Activated naive CD4-positive, alpha-beta T cell treated with anti-CD3 and anti-CD28 coated beads, Interleukin-2, amount 50 U/mL, for 72 hours (primary cell): ENCODE measurements at places on chromosomes 4 and X.

GRCh38 chr4:157320092-157320491 lies 99.6 kb downstream of the GRIA2 start:
- no peak for DNase-seq

GRCh38 chr4:78766026-78766425 lies 10.1 kb upstream of the BMP2K start:
- no peak for DNase-seq

DNA sequence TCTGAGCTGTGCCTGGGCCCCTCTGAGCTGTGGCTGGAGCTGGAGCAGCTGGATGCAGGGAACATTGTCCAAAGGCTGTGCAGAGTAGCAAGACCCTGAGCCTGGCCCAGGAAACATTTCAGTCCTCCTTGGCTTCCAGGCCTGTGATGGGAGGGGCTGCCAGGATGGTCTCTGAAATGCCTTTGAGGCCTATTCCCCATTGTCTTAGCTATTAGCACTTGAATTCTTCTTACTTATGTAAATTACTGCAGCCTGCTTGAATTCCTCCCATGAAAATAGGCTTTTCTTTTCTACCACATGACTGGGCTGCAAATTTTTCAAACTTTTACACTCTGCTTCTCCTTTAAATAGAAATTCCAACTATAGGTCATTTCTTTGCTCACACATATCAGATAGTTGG lies 349.8 kb upstream of the KLHL4 start:
- no peak for DNase-seq

DNA sequence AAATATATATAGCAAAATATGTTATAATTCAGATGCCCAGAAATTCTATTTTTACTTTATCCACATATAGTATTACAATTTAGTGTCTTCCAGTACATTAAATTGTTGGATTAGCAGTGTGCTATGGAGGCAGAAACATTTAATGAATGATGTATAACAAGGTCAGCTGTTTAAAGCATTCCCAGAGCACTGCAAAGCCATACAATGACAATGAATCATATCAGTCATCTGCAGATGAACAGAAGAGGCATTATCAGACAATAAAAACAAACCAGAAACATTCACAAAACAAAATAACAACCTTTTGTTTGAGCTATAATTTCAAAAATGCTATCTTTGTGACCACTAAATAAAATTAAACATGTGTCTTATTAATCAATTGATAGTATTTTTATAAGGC lies 524.2 kb downstream of the FAT4 start:
- no peak for DNase-seq

GRCh38 chrX:111182997-111183396 lies 87.0 kb downstream of the PAK3 start:
- DNase-seq: no peak

GRCh38 chr4:121777625-121778024 lies 12.7 kb upstream of the SMIM43 start:
- DNase-seq: no peak

DNA sequence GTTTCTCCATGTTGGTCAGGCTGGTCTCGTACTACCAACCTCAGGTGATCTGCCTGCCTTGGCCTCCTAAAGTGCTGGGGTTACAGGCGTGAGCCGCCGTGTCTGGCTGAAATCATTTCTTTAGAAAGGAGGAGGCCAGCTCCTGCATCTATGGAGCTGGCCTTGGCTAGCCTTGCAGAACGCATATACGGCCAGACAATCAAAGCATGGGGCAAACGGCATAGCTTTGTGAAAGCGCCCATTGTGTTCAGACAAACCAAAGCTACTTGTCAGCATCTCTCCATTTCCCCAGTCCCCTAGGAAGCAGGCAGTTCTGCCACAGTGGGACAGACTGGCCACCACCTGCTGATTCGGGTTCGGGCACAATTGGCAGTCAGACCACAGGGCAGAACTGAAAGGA lies 48.9 kb upstream of the IQSEC2 start:
- no peak for DNase-seq

GRCh38 chr4:6990661-6991060 lies 52.5 kb upstream of the TADA2B start:
- DNase-seq: no peak

- no peak for DNase-seq
These were observed 1925.5 kb downstream of the ARAP2 start for GRCh38 chr4:34318773-34319172.

DNA sequence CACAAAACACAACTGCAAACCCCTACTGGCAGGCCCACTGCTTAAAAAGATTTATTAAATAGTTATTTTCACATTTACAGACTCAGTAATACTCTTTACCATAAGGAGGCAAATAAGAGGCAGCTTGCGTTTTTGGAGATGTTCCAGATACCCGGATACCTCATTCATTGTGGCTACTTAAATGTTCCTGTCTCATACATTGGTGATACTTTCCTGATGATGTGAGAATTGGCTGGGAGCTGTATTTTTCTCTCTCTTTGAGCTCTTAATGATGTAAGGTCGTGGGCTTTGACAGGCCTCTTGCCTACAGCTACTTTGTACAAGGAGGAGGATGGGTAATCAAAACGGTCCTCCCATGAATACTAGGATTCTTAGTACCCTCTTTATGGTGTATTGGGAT lies 101.5 kb downstream of the AKAP4 start:
- no peak for DNase-seq

DNA sequence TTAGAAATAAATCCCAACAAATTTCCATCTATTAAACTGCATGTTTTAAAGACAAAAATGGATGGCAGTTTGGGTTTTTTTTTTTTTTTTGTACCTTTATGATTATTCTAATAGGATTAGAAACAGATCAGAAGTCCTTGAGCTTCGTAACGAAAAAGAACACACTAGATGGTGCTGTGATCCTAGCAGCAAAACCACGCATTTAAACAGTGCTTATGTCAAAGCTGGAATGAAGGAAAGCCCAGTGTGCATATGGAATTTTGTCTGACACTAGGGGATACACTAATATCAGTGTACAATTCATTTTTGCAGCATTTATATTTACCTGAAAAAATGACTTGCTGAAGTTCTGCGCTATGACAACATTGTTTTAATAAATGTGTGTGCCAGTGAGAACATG lies 229.1 kb downstream of the VEGFC start:
- no peak for DNase-seq
